ENCODE measurements at places on chromosomes 6 and 20.

DNA sequence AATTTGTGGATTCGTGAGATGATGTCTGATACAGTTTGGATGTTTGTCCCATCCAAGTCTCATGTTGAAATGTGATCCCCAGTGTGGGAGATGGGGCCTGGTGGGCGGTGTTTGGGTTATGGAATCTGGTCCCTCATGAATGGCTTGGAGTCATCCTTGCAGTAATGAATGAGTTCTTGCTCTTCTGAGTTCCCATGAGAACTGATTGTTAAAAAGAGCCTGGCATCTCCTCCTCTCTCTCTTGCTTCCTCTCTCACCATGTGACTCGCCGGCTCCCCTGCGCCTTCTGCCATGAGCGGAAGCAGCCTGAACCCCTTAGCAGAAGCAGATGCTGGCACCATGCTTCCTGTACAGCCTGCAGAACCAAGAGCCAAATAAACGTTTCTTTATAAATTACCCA, 30.5 kb upstream of the RPP40 start:
- DNase-seq: no peak

DNA sequence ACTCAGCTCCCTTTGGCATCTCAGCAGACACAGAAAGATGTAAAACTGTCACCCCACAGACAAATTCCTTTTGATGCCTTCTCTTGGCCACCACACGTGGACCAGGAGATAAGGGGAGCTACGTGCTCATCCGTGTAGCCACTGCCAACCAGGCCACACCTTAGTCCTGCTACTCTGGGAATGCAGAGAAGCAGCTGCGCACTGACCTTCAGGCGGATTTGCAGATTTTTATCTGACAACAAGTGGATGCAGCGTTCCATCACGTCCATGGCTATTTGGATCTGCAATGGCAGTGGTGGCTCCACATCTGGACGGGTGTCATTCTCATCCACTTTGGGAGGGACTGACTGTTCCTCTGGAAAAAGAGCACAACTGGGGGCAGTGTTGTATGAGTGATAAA, 30.8 kb downstream of the TTI1 start:
- no peak for DNase-seq

DNA sequence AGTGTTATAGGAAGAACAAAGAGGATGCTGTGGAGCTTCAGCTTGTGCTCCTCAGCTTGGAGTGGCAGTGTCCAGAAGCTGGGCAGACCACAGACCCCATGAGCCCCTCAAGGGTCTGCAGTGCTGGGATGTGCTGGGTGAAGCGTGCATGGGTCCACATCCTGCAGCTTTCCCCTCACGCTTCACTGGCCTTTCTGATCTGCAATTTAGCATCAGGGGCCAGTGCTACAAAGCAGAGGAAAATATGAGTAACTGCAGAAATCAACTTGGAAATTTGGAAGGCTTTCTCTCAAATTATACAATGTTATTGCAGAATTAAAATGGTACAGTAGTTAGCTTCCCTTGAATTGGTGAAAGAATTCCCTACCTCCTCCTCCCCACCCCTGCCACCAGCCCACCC, 10.1 kb downstream of the SLC17A4 start:
- DNase-seq: peak; percentile 50

- DNase-seq: no peak
These were observed 490.7 kb upstream of the BTBD3 start for GRCh38 chr20:11426948-11427347.

GRCh38 chr6:139967497-139967896, 593.0 kb upstream of the CITED2 start:
- no peak for DNase-seq

GRCh38 chr6:159062976-159063375, 18.2 kb upstream of the TAGAP start:
- no peak for DNase-seq

DNA sequence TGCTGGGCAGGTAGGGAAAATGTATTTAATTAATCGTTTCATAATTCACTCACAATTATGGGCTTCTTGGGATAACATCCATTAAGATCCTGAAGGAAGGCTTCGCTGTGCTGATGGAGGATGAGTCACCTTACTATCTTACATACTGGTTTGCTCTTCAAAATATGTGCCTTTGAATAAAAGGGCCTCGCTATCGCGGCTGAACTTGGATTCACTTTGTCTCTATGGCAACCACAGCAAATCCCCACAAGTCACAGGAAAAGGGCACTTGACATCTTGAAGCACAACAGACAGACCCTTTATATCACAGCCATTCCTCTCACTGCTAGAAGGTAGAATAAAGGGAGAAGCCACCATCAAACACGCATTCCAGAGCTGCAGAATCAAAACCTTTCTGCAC, 141.3 kb upstream of the MYLIP start:
- peak; percentile 22 for DNase-seq

DNA sequence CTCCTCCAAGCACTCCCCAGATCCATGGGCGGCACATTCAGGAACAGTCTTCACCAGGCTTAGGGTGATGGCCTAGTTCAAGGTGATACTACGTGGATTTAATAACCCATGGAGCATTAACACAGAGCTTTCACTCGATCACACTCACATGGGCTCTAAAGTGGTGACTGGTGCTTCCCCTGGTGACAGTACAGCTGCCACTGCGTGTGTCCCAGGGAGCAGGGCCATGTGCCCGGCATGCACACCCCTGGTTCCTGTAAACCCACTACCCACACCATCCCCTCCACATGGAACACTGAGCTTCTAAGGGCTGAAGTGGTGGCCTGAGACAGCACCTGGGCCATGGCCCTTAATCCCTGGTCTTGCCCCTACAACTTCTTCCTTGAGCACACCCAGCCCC, 27.8 kb upstream of the APMAP start:
- DNase-seq: no peak

DNA sequence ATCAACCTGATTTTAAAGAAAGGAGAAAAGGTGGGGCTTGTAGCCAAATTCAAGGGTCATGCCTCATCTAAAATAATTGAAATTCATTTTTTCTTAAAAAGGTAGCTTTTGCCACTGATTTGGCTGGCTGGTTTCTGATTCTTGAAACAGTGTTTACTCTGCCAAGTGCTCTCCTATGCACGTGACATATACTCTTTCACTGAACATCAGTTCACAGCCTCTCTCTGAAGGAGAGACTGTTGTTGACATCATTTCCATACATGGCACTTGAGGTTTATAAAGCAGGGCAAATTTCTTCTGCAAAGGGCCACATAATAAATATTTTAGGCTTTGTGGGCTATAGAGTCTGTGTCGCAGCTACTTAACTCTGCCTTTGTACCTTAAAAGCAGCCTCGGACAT, 40.4 kb upstream of the DOK5 start:
- DNase-seq: no peak

Measured in retina (tissue), 1 donor.